ENCODE measurements at places on chromosomes 6 and 20.
A peak's percentile ranks its signal among the peaks of the same experiment; 100 is the strongest.

GRCh38 chr6:12729467-12729866, 12.9 kb downstream of the PHACTR1 start:
- no peak for DNase-seq

DNA sequence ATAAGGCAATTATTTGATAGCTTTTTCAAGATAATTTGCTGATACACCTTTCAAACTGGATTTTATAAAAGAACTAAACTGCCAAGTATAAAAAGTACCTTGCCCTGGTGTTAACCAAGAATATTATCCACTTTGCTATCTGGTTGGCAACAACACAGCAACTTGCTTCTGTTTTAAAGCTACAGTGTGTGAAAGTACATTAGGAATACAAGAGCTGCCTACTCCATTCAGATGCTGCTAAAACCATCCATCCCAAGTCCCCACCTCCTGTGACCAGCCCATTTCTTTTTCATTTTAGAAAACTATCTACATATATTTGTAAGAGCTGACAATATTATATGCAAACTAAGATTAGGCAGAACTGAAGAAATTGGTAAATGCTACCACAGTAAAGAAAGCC, 12.8 kb downstream of the CLDN20 start:
- no peak for DNase-seq

GRCh38 chr20:52439375-52439774, 247.8 kb upstream of the ZFP64 start:
- DNase-seq, result no peak

DNA sequence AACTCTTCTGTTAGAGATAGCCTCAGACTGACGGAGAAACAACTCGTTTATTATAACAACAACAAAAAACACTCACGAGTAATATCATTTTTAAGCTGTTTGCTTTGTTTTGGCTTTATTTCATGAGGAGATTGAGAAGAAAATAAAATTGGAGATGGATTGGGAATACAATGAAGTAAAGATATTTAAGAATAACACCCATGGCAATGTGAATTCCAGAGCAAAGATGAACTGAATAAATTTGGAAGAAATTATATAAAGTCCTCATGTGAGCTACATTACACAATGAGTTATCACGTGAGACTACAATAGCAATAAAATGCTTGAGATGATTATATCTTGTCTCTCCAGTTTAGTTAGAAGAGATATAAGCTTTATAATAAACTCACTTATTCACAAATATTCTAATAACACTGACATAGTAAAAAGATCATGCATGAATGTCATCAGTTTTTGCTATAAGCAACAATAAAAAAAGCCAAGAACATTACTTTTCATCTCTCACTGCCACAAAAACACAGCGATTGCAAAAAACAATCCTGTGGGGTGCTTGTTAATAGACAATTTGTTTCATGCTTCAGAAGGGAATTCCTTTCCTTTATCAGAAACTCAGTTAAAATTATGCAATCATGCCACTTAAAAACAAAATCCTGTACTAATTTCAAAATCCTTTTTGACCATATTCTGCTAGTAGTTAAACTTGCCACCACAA, 696.7 kb upstream of the MARCKS start:
- DNase-seq, result no peak

GRCh38 chr20:1995531-1996310, 1.9 kb upstream of the PDYN start:
- DNase-seq, result no peak

- no peak for DNase-seq
These were observed 10.2 kb upstream of the PEDS1 start for GRCh38 chr20:50163570-50164317.

DNA sequence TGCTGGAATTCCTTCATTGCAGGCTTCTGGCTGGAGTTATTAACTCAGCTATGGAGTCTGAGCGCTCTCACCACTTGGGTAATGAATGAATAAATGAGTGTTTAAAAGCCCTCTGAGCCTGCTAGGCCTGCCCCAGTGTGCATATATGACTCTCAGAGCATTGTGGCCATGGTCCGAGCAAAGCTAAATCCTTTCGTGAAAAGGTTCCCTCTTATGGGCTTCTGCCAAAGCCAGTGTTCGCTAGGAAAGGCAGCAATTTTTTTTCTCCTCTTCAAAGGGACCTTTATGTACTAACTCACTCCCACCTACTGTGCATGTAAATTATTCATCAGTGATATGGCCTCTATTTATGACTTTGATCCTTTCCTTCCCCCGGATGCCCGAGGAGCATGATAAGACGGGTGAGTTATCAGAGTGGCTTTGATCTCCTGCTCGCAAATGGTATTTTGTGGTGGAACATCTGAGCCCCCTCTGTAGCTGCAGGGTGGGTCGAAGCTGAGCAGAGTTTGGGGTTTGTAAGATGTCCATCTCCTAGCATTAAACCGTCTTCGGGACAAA, 88.6 kb downstream of the LINC00237 start:
- no peak for DNase-seq

- DNase-seq, result no peak
These were observed 17.6 kb upstream of the RPS6KA2 start for GRCh38 chr6:166644681-166645080.

DNA sequence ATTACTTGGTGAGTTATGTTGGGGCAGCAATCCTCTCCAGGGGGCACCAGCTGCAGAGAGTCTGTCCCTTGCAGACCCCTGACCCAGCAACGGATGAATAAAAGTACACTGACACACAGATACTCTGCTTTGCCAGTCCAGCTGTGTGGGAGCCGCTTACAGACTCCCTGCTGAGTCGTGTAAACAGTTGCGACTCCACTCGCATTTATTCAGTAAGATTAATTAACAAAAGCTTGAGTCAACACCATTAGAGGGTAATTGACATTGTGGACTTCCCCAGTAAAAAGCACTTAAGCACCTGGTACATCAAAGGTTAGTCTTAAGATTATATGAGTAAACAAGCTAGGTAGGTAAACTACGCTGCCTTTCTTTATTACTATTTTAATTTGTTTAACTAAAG, 92.0 kb upstream of the TMEM181 start:
- DNase-seq, result no peak

DNA sequence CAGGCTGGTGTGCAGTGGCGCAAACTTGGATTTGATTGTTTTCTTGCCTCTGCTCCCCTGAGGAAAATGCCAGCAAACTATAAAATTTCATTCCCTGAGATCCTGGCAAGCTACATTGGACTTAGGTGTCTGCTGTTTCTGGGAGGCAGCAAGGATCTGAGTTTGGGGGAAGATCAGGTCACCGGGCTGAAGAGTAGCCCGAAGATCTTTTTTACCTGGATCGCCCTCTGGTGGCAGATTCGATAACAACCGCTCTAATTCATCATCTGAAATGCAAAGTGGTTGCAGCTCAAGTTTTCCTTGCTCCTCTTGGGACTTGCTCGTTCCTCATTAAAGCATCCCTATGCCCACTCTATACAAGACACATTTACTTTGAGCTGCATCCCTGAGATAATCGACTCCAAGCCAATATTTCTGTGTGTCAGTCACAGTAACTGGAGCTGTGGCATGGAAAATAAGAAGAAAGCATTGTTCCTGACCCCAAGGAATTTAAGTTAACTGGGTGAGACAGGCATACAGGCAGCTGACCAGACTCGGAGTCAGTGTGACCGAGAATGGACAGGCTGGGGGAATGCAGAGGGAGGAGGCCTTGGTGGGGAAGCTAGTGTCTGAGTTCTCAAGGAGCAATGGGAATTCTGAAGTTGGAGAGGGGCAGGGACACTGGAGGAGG, 131.8 kb upstream of the PROKR2 start:
- peak; percentile 24 for DNase-seq

DNA sequence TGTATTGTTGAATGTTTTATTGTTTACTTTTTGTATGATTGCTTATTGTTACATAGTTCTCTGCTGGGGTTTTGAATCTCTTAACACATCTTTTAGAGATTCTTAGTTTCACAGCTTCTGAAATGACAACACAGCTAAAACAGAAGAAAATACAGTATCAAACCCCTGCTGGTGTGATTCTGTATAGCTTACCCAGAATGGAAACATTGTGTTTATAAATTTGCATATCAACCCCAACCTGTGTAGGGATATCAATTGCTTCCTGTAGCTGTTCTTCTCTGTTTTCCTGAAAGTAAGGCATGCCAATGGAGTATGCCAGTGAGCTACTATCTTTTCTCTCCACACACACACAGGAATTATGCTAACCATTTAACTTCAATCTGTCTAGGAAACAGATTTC, 64.3 kb upstream of the ID4 start:
- no peak for DNase-seq

DNA sequence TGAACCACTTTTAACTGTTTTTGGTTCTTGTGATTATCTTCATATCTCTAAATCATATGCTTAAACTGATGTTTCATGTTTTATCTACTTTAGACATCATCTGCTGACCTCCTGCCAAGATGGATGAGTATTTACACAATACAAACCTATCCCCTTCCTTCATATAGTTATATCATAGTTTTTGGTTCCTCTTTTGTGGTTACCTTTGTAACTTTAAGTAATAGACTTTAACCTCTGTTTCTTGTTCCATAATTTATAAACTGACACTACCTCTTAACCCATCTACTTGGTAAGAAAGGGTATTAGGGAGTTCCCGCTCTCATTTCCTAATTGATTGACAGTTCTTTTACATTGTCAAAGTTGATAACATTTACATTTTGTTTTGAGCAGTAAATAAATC, 11.9 kb downstream of the PCMT1 start:
- peak; percentile 98 for DNase-seq

- no peak for DNase-seq
These were observed 11.2 kb upstream of the MMP24 start for GRCh38 chr20:35215066-35215956.

- DNase-seq, result no peak
These were observed 67.7 kb downstream of the RPP40 start for GRCh38 chr6:4935975-4936680.

GRCh38 chr6:166284640-166285039, 23.6 kb downstream of the PRR18 start:
- DNase-seq, result no peak

DNA sequence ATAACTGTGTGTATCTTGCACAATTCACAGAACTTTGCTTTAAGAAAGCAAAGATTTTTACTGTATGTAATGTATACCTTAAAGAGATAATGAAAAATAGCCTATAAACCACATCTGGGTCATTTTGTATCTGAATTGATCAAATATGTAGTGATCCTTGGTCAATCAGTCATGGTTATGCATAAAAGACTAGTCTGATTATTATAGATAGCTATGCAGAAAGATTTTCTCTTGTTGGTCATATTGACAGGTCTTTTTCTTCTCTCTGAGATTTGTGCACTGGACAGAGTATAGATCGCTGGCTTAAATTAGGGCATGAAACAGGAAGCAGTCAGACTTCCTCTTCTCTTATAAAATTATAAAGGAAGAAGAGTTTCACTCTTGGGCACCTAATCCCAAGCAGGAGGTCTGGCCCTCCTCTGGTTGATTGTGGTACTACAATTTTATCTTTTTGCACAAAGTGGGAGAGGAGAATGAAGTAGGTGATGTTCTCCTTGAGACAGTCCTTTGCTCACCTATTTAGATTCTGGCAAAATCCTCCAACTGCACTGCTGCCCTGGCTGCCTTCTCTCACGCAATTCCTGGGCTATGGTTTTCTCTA, 380.9 kb upstream of the RGS17 start:
- peak; percentile 75 for DNase-seq

DNA sequence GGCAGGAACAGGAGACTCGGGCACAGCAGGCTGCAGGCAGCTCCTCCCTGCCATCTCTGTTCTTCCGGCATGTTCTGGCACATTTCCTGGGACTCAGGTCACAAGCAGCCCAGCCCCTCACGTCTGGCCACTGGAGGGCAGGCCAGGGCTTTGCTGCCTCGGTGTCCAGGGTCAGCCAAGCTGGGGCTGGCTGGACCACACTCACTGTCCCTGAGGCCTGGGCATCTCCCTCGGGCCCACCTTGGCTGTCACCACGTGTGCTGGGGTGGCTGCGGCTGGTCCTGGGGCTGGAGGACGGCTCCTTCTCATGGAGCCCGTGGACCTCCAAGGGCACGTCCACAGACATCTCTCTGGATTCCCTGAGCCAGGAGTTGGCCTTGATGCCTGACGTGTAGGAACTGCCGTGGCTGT, 18.5 kb downstream of the FRMD1 start:
- no peak for DNase-seq

- DNase-seq, result no peak
These were observed 77.1 kb downstream of the NINL start for GRCh38 chr20:25508083-25508770.

GRCh38 chr20:11496380-11496779, 421.3 kb upstream of the BTBD3 start:
- DNase-seq, result no peak

- no peak for DNase-seq
These were observed 438.3 kb downstream of the UTRN start for GRCh38 chr6:144723431-144723830.

GRCh38 chr6:4610256-4610655, 165.9 kb upstream of the CDYL start:
- DNase-seq, result no peak

- DNase-seq, result no peak
These were observed 92.4 kb downstream of the COL12A1 start for GRCh38 chr6:75113446-75113845.

- no peak for DNase-seq
These were observed 25.5 kb downstream of the GNAS start for GRCh38 chr20:58877976-58878360.

GRCh38 chr6:144215402-144215931, 65.2 kb downstream of the STX11 start:
- peak; percentile 84 for DNase-seq

GRCh38 chr6:4906293-4907276, 97.3 kb downstream of the RPP40 start:
- no peak for DNase-seq

DNA sequence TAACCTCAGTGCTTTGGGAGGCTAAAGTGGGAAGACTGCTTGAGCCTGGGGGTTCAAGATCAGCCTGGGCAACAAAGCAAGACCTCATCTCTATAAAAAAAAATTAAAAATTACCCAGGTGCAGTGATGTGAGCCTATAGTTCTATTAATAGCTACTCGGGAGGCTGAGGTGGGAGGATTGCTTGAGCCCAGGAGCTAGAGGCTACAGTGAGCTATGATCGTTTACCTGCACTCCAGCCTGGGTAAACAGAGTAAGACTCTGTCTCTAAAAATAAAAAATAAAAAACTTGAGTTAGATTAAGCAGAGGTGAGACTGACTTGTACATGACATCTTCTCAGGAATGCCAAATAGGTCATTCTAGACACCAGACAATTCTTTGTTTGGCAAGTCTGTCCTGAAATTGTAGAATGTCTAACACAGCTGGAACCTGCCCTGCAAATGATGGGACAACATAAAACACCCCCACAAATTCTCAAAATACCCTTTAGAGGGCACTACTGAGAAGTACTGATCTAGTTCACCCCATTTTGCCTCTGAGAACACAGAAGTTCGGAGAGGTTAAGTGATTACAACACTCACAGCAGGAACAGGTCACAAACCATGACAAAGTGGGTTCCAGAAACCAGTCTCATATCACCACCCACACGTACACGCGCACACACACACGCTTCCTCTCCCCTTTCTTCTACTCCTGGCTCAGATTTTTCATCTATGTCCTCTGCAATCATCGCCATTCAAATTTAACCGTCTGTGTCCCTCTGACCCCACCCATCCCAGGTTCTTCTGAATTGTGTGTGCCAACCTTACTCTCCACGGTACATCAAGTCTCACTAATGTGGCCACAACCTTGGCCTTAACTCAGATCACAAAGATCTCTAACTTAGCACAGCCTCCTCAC, 38.3 kb downstream of the ARHGAP18 start:
- peak; percentile 98 for DNase-seq
